ENCODE measurements at places on chromosomes 3 and 15. TPM values are rescaled to one million over a fixed set of nuclear protein-coding genes. Genes with fewer than 3 reads are reported as not detected.

RTP3 gene
- not detected for total RNA-seq

SERPINI2 gene
- 0.86 TPM for total RNA-seq

GHSR gene
- total RNA-seq: not detected

FILIP1L gene
- 9.8 TPM for total RNA-seq

ABI3BP gene
- total RNA-seq: not detected

PARP15 gene
- total RNA-seq: not detected

TLR9 gene
- total RNA-seq: not detected

GP5 gene
- total RNA-seq: 0.09 TPM

FRMD5 gene
- 5.1 TPM for total RNA-seq

GNAT1 gene
- not detected for total RNA-seq

LRTM1 gene
- total RNA-seq: not detected

HYAL1 gene
- 2.5 TPM for total RNA-seq

FOXL2NB gene
- total RNA-seq: not detected

CHL1 gene
- total RNA-seq: 0.14 TPM

C15orf62 gene
- 0.61 TPM for total RNA-seq

NPTN gene
- 51.0 TPM for total RNA-seq

DPPA4 gene
- total RNA-seq: 155 TPM

SAXO2 gene
- total RNA-seq: 3.9 TPM

TF gene
- total RNA-seq: 0.98 TPM

TNIK gene
- 32.3 TPM for total RNA-seq

TRIM42 gene
- not detected for total RNA-seq

ANKUB1 gene
- total RNA-seq: not detected

EFHB gene
- total RNA-seq: 1.2 TPM

LRRC31 gene
- not detected for total RNA-seq

TCTA gene
- 9.6 TPM for total RNA-seq

NOX5 gene
- total RNA-seq: not detected

GOLGA6L22 gene
- total RNA-seq: not detected

LAMB2 gene
- 108 TPM for total RNA-seq

SUCNR1 gene
- total RNA-seq: not detected

LDHAL6B gene
- total RNA-seq: not detected

P3H2 gene
- 4.1 TPM for total RNA-seq

ZKSCAN7 gene
- total RNA-seq: 21.0 TPM

TTLL13 gene
- 0.19 TPM for total RNA-seq

TERC gene
- total RNA-seq: 16.2 TPM

CP gene
- 0.42 TPM for total RNA-seq

UBA3 gene
- 75.6 TPM for total RNA-seq

ARGFX gene
- total RNA-seq: not detected

RASGRP1 gene
- 1.8 TPM for total RNA-seq
